ENCODE measurements at places on chromosomes 2 and 18.

DNA sequence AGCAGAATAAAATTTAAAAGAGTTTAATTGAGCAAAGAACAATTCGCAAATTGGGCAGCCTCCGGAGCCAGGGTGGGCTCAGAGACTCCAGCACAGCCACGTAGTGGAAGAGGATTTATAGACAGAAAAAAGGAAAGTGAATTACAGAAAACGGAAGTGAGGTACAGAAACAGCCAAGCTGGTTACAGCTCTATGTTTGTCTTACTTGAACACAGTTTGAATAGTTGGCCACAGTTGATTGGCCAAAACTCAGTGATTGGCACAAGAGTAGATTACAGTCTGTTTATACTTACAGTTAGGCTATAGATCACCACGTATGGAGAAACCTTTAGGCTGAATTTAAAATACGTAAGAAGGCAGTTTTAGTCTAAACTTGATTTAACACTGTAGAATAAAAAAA is 78.8 kb upstream of the NEDD4L start:
- peak; percentile 49 for DNase-seq

DNA sequence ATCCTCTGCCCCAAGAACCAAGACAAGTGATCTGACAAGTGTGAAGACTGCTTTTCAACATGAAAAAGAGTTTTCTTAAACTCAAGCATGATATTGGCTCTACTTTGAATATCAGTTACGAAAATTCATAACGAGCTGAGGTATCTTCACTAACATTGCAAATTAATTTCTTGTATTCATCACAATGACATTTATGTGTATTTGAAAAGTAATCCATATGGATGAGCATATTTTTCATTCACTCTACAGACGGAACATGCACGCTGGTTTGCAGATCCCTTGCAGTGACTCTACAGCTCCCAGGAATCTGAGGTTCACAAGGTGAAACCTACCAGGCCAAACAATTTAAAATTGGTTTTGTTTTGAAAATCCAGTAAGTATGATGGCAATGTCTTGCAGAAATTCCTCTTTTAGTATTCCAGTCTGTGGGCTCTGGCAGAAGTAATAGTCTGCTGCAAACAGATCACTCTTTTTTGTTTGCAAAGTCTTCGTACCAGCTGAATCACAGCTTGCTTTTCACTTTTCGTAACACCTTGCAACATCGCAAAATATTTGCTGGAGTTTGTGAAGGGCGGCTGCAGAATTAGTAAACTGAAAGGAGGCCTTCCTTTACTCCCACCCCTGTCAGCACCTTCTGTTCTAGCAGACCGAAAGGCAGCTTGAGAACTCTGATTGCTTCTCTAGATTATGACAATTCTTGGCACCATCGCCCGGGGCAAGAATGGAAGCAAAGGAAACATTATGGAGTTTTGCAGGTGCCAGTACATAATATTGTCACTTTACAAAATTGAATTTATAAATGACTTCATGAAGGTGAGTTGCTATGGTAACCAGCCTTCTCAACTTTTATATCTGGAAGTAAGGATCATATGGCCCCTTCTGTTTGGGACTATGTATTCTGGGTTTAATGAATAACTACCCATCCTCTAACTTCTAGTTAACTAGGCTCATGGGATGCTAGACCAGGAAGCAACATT is 168.7 kb downstream of the TMEM247 start:
- DNase-seq: no peak

GRCh38 chr18:52844323-52844722 is 504.3 kb downstream of the DCC start:
- no peak for DNase-seq

GRCh38 chr2:70829916-70830315 is 5.7 kb downstream of the CD207 start:
- DNase-seq: no peak

- peak; percentile 83 for DNase-seq
Observed at GRCh38 chr18:77079954-77080682, 52.5 kb downstream of the MBP start.

- DNase-seq: no peak
Observed at GRCh38 chr2:10502803-10503107, 54.6 kb upstream of the ODC1 start.

GRCh38 chr18:54254265-54254758 is 15.0 kb upstream of the POLI start:
- DNase-seq: no peak

DNA sequence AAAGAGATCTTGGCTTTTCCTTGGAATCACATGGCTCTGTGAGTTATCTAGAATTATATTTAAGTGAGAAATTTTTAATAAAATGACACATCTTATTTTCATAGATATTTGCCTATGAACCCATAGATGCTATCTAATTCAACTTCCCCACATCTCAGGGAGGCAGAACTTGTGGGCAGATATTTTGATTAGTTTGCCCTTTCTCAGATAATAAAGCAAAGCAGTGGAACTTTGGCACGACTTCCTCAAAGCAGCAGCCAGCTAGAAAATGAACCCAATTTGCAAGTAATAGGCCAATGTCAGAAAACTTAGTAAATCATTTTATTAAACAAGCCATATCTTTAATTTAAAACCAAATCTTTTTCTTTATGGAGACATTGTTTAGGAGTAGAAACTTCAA is 32.7 kb downstream of the RAB27B start:
- no peak for DNase-seq

- DNase-seq: no peak
Observed at GRCh38 chr2:95165030-95165370, 609 bp upstream of the ZNF2 start.

- no peak for DNase-seq
Observed at GRCh38 chr2:132816234-132816633, 146.2 kb upstream of the LYPD1 start.

GRCh38 chr18:67376372-67376771 is 140.1 kb downstream of the DSEL start:
- DNase-seq: no peak

- DNase-seq: no peak
Observed at GRCh38 chr2:234812851-234813250, 139.0 kb upstream of the SH3BP4 start.

DNA sequence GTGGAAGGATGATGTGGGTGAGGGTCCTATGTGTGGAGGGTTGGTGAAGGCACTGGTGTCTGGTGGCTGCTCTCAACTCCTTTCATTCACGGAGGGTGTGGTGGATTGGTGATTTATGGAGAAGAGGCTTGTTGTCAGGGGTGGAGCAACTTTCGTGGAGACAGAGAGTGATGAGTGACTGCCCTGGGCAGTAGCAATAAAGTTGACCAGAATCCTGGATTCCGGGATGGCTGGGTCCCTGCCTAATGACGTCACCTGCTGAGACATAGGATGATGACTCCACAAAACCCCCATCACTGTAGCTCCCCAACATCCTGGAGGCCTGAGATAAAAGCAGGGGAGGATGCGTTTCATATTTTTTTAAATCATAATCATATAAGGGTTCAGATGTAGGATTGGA is 193.0 kb downstream of the ACKR3 start:
- DNase-seq: no peak

- DNase-seq: no peak
Observed at GRCh38 chr18:80245781-80246444, 1.4 kb downstream of the PARD6G start.

GRCh38 chr2:17959833-17960232 is 81.4 kb downstream of the KCNS3 start:
- DNase-seq: no peak

GRCh38 chr18:2495381-2495780 is 75.9 kb downstream of the METTL4 start:
- no peak for DNase-seq

- DNase-seq: no peak
Observed at GRCh38 chr2:8822218-8822617, 15.2 kb downstream of the KIDINS220 start.

DNA sequence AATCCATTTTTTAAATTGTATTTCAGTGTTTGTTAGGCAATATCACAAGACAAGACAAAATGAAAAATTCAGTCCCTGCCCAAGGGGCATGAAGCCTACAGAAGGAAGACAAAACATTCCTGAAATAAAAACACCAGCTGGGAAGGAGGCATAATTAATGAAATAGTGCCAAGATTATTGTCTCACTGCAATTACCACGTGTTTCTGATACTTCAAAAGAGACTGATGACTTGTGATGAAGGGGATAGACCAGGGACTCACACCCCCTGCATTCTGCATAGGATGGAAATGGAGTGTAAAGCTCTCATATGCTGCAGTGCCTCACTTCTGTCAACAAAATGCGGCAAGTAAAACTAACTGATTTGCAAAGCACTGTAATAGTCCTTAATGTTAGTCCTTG is 178.1 kb downstream of the BARD1 start:
- no peak for DNase-seq

- DNase-seq: no peak
Observed at GRCh38 chr2:116979916-116980764, 834.4 kb upstream of the DDX18 start.

DNA sequence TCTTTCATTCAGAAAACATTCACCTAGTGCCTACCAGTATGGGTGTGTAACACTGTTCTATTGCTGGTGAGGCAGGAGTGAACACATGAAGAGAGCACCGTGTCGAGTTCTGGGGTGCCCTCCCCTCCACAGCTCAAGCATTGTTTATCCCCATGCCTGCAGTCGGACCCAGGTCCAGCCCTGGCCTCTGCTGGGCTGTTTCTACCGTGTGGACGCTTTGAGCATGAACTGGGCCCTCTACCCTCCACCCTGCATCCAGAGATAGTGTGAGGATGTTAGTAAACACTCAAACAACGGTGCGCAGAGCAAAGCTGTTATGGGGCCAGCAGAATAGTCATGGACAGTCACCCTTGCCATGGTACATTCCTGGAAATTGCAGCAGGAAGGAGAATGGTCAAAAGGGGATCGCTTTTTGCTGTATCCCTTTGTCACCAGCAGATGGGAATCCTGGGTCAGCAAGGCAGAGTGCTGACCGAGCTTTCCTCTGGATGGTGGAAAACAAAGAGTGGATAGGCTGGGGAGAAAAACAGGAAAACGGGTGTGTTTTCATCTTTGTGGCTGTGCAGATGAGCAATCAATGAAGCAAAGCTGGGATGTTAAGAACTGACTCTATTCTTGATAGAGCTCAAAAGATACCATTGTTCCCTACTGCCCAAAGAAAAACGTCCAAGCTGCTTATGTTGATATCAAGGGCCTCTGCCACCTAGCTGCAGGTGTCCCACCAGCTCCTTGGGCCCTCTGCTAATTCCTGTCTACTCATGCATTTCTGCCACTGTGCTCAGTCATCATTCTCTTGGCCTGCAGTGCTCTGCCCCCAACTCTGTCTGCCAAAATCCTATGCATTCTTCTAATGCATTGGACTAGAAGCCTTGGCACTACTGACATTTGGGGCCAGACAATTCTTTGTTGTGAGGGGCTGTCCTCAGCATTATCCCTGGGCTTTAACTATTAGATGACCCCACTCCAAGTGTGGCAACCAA is 38.7 kb downstream of the REEP1 start:
- no peak for DNase-seq

GRCh38 chr2:167582619-167583018 is 664.8 kb downstream of the STK39 start:
- DNase-seq: no peak

DNA sequence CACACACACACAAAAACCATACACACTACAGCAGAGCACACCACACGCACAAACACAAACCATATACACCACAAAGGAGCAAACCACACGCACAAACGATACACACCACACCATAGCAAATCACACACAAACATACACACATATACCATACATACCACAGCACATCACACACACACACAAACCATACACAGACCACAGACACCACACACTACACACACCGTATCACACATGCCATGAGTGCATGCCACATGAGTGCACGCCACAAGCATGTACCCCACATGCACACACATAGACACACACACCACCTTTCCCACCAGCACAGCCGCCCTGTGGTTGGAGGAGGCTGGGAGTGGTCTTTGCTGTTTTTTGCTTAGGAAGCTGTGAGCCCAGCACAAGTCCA is 517.1 kb upstream of the MYT1L start:
- no peak for DNase-seq

DNA sequence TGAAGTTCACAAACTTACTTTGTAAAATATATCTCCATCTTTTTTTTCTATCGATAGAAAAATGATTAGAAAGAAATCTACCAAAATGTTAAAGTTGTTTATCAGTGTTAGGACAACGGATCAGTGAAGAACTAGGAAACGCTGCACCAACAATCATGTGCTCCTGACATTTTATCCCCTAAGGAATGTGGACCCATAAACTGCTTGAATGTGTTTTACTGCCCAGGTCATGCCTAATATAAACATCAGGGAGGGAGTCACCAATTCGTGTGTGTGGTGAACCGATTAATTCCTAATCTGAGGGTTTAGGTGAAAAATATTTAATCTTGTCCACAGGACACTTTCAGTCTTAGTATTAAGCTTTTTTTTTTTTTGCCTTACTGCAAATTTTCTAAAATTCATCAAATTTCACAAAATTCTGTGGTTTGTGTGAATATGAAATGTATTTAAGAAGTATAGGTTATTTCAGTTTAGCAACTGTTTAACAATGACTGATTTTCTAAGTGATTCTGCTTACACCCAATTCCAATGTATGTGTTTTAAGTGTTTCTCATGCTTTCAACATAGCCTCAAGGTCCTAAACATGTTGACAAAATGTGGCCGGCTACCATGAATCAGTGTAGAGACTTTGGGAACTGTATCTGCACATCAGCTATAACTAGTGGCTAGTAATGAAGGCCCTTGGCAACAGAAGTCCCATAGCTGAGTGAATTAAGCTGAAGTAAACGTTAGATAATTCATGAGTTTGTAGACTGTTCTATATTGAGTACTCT is 11.1 kb upstream of the KIDINS220 start:
- no peak for DNase-seq

- no peak for DNase-seq
Observed at GRCh38 chr2:155830817-155831579, 501.5 kb downstream of the NR4A2 start.

DNA sequence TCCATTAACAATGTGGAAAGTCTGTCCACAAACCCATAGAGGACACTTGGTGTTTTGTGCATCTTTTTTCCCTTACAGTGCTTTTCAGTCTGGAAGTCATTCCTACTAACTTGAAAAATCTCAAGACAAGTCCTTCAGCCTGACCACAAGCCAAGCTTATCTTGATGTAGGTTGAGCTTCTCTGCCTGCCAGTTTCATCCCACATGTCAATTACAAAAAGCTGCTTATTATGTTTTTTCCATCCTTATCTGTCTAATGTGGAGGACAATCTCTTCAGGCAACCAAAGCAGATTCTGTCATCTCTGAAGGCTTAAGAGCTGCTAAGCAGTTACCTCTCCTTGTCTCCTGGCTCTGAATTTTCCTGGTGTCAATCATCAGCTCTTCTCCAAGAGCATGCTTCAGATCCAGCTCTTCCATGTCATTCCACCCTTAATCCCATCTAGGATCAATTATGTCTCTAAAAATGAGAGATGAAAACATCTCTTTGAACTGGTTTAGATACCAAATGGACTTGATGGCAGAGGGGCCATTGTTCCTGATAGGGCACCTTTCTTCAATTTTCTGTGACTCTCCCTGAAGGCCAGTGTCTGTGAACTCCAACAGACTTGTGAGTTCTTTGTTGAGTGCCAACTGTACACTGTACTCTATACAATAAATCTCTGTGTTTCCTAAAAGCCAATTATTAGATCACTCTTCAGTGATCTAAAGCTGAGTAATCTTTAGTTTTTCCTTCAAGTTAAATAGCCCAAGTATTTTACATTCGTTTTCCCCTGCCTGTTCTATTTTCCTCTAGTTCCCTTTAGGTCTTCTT is 208.6 kb downstream of the RBM43 start:
- no peak for DNase-seq

Measured in NAMALWA (cell line).